Thyroid gland (tissue), 4 donors: ENCODE measurements at places on chromosomes 7 and 10. TPM values are rescaled to one million over a fixed set of nuclear protein-coding genes. Genes with fewer than 3 reads are reported as not detected.

Gene STEAP1
- total RNA-seq = 27.5 TPM

Gene BMPER
- total RNA-seq = 0.25 TPM

DNA sequence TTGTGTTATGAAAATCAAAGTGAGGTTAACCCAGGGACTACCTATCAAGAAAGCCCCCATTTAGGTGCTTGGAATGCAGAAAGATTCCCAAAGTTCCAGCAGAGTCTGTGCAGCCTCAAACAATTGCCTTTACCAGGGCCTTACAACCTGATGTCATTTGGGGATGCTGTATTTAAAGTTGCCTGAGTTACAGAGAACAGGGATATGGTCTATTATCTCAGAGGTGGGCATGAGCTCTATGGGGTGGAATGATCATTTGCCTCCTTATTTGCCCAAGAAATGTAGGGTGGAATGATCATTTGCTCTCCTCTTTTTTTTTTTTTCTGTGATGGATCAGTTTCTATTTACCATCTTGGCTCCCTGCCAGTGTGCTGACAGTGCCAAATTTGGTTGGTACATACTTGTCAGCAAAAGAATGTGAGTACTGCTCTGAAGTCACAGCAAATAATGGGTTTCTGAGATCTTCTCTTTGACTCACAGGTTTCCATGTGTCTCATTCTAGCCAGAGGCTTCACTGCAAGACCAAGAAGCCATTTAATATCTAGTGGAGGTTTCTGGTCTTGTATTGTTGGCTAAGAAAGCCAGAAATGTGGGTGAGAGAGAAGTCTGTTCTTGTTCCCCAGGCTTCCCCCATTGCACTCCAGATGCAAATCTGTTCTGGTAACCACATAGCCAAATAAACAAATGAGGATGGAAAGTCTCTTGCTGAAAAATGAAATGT is 45.5 kb upstream of the ZNRF2 start:
- peak; percentile 92 for DNase-seq

DNA sequence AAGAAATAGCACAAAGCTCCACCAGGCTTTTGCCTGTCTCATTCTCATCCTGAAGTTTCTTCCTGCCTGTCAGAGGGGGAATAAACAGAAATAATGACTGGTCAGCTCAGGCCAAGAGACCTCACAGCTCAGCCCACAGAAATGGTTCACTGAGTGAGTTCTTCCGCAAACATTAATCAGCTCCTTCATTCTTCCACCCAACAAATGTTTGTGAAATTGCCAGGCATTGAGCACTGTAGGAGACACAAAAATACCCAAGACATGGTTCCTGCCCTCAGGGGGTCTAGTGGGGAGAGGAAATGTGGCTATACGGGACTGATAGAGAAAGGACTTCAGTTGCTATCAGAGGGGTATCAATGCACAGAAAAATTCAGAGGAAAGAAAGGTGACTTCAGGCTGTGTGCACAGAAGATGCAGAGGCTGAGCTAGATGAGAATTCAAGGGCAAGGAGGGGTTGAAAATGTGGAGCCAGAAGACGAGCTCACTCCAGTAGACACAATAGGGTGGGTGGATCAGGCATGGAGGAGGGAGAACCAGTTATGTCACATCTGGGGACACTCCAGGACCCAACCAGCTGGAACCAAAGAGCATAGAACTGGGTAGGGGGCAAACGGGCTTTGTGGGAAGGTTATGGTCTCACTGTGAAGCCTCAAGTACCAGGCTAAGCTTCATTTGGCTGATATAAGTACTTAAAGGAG is 20.9 kb downstream of the MYOF start:
- peak; percentile 73 for DNase-seq

Gene GPER1
- total RNA-seq = 29.2 TPM

GRCh38 chr7:150368096-150368883 is at the start of gene REPIN1:
TSS of gene REPIN1 (plus strand) at chr7:150368822. CDS start at chr7:150369712, 890 bp downstream.
- DNase-seq = peak; percentile 93

Gene C10orf53
- not detected for total RNA-seq

Gene ZNF727
- total RNA-seq = 11.9 TPM
